ENCODE measurements at places on chromosomes 13 and 19.
A peak's percentile ranks its signal among the peaks of the same experiment; 100 is the strongest.

- no peak for DNase-seq
Measured at GRCh38 chr19:54673222-54673621, 10.4 kb downstream of the LILRB4 start.

DNA sequence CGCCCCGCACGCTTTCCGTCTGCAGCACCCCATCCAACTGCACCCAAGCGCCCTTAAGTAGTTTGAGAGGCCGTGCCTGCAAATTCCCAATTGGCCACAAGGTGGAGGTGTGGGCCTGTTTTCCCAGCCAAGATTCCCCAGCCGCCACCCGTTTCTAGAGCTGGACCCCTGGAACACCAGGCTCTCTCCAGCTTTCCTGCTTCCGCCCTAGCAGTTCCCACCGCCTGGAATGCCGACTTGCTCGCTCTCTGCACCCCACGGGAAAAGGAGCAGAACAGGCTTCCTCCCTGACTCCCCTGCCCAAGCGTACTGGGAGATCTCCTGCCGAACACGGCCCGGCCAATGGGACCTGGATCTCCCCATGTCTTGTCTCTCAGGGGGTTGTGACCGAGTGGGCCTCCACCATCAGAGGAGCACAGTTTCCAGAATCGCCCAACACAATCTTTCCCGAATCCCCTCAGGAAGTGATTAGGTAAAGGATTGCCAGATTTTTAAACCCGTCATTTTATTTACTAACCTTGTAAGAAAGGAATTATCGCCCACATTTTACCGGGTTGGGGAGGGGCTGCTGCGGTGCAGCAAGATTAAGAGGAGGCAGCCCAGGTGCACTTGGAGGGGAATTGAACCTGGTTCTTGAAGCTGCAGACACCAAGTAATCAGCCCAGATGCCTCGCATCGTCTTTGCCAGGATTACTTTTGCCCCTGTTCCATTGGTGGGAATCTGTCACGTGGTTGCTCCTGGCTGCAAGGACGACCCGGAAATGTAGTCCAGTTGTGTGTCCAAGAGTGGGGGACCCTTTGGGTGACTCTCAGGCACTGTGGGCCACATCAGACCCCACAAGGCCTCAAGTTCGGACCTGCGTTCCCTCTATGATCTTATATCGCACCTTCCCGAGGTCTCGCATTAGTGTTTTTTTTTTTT, 3.5 kb upstream of the NAPSA start:
- peak; percentile 88 for DNase-seq

GRCh38 chr13:97567510-97568243, 133.7 kb downstream of the RAP2A start:
- DNase-seq: no peak

GRCh38 chr13:67281466-67281865, 51.3 kb upstream of the PCDH9 start:
- DNase-seq: no peak

GRCh38 chr19:50482916-50483315, 6.3 kb upstream of the GARIN5A start:
- DNase-seq: no peak

- no peak for DNase-seq
Measured at GRCh38 chr13:86846501-86846900, 824.7 kb upstream of the SLITRK5 start.

DNA sequence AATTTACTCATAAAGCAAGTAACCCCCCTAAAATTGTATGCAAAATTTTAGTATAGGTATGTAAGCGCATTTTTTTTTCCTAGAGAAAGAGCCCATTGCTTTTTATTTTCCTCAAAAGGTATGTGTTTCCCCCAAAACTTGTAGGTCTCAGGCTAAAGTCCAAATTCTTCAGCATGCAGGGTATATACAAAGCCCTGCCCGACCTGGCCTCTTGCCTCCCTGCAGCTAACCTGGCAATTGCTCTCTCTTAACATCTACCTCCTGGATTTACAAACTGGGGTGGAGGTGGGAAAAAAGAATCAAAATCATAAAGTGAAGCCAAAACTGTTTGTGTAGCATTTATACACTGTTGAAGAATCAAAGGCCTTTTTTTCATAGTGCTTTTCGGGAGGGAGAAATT, 107.8 kb downstream of the KCNRG start:
- no peak for DNase-seq

DNA sequence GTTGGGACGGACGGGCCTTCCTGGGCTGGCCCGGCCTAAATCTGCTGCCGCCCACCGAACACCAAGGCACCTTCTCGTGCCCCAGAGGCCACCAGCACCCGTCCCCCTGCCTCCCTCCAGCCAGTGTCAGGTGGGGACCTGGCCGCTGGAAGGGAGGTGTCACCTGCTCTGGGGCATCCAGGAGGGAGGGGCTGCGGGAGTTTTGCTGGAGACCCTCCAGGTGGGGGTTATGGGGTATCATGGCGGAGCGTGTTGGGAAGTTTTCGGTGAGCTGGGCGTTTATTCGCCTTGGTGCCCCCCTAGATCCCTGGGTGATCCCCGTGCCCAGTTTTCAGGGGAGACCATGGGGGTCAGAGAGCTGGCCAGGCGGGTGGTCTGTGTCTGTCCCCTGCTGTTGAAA, 9.7 kb downstream of the CSNK1G2 start:
- no peak for DNase-seq

GRCh38 chr13:51714663-51715168, 89.2 kb downstream of the DHRS12 start:
- DNase-seq: no peak

- DNase-seq: no peak
Measured at GRCh38 chr19:47373246-47374240, 24.4 kb downstream of the DHX34 start.

DNA sequence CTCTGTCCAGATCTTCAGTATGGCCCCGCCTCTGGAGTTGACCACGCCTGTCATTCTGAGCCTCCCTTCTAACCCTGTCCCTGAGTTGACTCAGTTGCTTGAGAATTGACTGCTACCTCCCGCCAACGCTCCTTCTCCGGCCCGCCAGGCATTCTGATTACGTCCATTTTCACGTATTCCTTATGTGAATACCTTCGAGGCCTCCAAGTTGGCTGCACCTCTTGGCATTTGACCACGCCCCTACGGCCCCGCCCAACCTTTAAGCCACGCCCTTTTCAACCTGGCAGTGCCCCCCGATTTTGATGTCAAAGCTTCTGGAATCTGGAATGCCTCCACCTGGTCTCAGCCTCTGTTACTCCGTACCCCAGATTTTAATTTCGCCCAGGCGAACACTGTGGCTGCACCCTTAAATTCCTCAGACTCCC, 1.7 kb upstream of the EML2 start:
- DNase-seq: no peak

DNA sequence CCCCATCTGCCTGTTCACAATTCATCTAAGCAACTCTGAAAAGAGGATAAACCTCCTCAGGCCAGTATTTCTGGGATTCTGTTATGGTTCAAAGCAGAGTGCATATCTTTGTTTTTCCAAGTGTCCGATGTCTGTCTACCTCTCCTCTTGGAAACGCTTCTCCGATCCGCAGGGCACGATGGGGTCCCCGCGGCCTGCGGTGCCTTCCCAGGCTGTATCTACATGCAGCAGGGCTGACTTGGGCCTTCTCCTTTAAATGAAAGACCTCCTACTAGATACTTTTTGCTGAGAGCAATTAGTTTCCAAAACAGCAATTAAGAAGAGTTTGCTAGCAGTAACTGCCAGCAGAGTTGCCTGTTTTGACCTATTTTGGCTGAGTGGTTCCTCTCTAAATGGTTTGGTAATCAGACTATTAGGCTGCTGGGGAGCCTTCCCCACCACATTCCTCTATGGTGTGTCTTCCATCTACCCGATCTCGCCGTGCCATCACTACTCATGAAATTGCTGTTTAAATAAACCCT, 23.5 kb downstream of the COL4A2 start:
- DNase-seq: no peak
